Breast epithelium (tissue), 4 donors: ENCODE measurements at places on chromosomes 6 and 20. TPM values are rescaled to one million over a fixed set of nuclear protein-coding genes. Genes with fewer than 3 reads are reported as not detected.

Gene PSORS1C2
- total RNA-seq = not detected

Gene RSPH4A
- 1.3 TPM for total RNA-seq

Gene HLA-DOB
- total RNA-seq = 1.5 TPM

Gene CCN5
- 16.1 TPM for total RNA-seq

Gene ZNF831
- total RNA-seq = 1.6 TPM

Gene SLC17A2
- not detected for total RNA-seq

Gene ENPP4
- 18.2 TPM for total RNA-seq

Gene CLPSL2
- not detected for total RNA-seq

Gene RAET1E
- total RNA-seq = not detected
